ENCODE measurements at places on chromosomes 16 and 17. TPM values are rescaled to one million over a fixed set of nuclear protein-coding genes. Genes with fewer than 3 reads are reported as not detected.
A peak's percentile ranks its signal among the peaks of the same experiment; 100 is the strongest.

ITGAX gene
- 184 TPM for total RNA-seq

- H3K36me3 ChIP-seq: no peaks in the 10 kb centered on the region
- peaks cover 4% of the 10 kb centered on the region for H3K27me3 ChIP-seq
- H3K4me3 ChIP-seq: no peak overlapping the region
- peaks cover 11% of the 10 kb centered on the region for H3K4me1 ChIP-seq
- no peak for DNase-seq
- H3K27ac ChIP-seq: no peak overlapping the region
These were observed 1.8 kb upstream of the GINS2 start for GRCh38 chr16:85690469-85691064.

CCDC92B gene
- 0.20 TPM for total RNA-seq

DNA sequence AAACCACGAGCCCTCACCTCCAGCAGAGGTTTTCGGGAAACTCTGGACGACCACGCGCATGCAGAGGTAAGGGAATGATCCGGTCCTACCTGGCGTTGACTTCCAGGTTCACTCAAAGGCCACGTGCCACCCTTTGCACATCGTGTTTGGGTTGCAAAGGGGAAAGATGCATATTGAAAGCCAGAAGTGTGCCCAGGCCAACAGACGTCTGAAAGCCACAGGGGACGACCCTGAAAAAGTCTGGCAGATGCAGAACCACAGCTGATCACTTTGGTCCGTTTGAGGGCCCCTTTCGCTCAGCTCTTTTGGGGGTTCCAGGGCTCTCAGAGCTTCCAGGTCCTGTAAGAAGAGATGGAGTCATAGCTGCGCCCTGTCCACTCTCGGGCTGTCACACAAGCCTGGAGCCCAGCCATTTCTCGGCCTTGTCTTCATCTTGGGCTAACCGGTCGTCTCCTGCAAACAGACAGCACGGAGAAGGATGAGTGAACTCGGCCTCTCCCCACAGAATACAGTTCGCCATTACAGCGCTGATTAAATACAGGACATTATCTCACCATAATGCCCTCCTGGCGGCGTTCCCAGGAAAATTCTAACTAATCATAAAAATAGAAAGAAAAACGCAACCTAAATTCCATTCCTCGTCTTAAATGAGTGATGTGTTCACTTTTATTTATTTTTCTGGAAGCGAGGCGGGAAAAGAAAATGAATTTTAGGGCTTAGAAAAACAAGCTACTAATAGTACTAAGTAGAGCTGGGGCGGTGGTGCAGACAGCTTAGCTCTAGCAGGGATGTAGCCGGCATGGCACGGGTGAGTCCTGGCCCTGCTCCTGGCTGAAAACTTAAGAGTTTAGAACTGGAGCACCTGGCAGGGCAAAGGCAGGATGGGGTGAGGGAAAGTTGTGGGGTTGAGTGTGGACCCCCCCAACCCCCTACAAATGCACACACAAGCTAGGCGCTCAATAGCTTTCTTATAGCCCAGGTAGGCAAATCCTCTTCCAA, 45.5 kb upstream of the ZFHX3 start:
- H3K4me3 ChIP-seq: no peak overlapping the region
- no peaks in the 10 kb centered on the region for H3K27me3 ChIP-seq
- DNase-seq: no peak
- H3K36me3 ChIP-seq: no peaks in the 10 kb centered on the region

NACA2 gene
- not detected for total RNA-seq

GRCh38 chr16:12021578-12022253, 45.2 kb downstream of the SNX29 start:
- no peak for DNase-seq
- no peak overlapping the region for H3K27ac ChIP-seq
- H3K4me1 ChIP-seq: no peaks in the 10 kb centered on the region
- H3K36me3 ChIP-seq: no peaks in the 10 kb centered on the region
- H3K4me3 ChIP-seq: no peak overlapping the region

DNA sequence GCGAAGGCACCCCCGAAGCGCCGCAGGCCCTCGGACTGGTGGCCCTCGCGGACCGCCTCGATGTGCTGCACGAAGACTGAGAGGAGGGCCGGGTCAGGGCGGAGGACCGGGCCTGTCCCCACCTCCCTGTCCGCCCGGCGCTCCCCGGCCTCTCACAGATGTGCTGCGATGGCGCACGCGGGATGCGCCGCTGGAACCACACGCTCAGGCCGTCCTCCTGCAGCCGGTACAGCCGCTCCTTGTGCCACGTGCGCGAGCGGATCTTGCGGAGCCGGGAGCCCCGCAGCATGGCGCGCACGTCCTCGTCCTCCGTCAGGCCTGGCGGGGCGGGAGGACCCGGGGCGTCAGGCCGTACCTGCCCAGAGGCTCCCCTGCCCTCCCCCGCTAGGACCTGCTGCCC, 11.3 kb downstream of the PLCD3 start:
- no peak for DNase-seq
- no peaks in the 10 kb centered on the region for H3K36me3 ChIP-seq
- no peaks in the 10 kb centered on the region for H3K27me3 ChIP-seq
- peaks cover 22% of the 10 kb centered on the region for H3K4me1 ChIP-seq
- H3K4me3 ChIP-seq: no peak overlapping the region

NUBP1 gene
- total RNA-seq: 33.7 TPM

GRCh38 chr16:27374221-27374803, 27.7 kb upstream of the IL21R start:
- peak overlapping the region; percentile 19 for H3K27ac ChIP-seq
- DNase-seq: no peak
- H3K36me3 ChIP-seq: no peaks in the 10 kb centered on the region
- no peaks in the 10 kb centered on the region for H3K27me3 ChIP-seq
- H3K4me1 ChIP-seq: peaks cover 12% of the 10 kb centered on the region

DNA sequence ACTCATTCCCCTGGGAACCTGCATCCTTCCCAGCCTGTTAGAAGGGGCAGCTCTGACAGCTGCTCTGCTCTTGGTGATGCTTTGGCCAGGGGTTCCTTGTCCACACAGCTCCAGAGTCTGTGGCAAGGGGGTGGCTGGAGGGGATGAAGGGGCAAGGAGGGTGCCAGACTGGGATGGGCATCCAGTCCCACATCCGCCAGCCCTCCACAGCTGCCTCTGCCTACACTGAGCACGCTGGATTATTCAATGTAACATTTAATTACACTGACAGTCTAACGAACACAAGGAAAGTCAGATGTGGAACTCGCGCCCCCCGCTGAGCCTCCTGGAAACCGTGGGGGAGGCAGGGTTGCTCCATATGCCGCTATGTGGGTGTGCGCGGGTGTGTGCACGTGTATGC, 101.1 kb downstream of the C16orf78 start:
- no peaks in the 10 kb centered on the region for H3K27me3 ChIP-seq
- no peak overlapping the region for H3K27ac ChIP-seq
- H3K4me3 ChIP-seq: no peak overlapping the region
- DNase-seq: peak; percentile 35
- H3K36me3 ChIP-seq: no peaks in the 10 kb centered on the region

DNA sequence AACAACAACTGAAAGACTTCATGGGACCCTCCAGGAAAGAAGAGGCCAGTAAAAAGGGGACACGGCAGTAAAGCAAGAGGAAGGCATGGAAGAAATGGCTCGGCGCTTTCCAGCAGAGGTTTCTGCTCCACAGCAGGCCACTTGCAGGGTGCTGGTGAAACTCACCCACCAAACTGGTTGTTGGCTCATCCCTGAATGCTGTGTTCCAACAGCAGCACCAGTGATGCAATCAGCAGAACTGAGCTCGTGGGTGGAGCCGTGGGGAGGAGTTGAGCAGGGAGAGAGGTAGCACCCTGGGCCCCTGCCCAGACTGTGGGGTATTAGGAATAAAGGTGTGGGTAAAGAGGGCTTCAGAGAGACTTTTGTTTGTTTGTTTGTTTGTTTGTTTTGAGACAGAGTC, 62.8 kb upstream of the ADCY9 start:
- H3K36me3 ChIP-seq: no peaks in the 10 kb centered on the region
- H3K4me1 ChIP-seq: peaks cover 5% of the 10 kb centered on the region
- H3K4me3 ChIP-seq: no peak overlapping the region
- no peaks in the 10 kb centered on the region for H3K27me3 ChIP-seq
- no peak overlapping the region for H3K27ac ChIP-seq

TBC1D3H gene
- total RNA-seq: not detected

- no peak for DNase-seq
- no peaks in the 10 kb centered on the region for H3K4me1 ChIP-seq
- no peaks in the 10 kb centered on the region for H3K36me3 ChIP-seq
- no peak overlapping the region for H3K4me3 ChIP-seq
These were observed 216.0 kb downstream of the HAPSTR1 start for GRCh38 chr16:9307446-9307845.

KCNG4 gene
- total RNA-seq: not detected

- DNase-seq: no peak
- H3K27ac ChIP-seq: no peak overlapping the region
- H3K27me3 ChIP-seq: no peaks in the 10 kb centered on the region
- H3K36me3 ChIP-seq: no peaks in the 10 kb centered on the region
These were observed 178.5 kb downstream of the MAF start for GRCh38 chr16:79422064-79422463.

GRCh38 chr17:7354262-7354843, 603 bp upstream of the TMEM95 start:
- no peak overlapping the region for H3K4me3 ChIP-seq
- H3K36me3 ChIP-seq: no peaks in the 10 kb centered on the region
- no peak overlapping the region for H3K27ac ChIP-seq
- H3K27me3 ChIP-seq: no peaks in the 10 kb centered on the region
- H3K4me1 ChIP-seq: peaks cover 32% of the 10 kb centered on the region

Data from upper lobe of right lung (tissue), 1 donor.